ENCODE measurements at places on chromosomes 16 and 17.

GRCh38 chr17:1709971-1710806 lies at the start of gene TLCD2:
Gene TLCD2 (minus strand): TSS chr17:1710377. CDS start chr17:1710242, 135 bp downstream.
- DNase-seq, result no peak

GRCh38 chr16:73601911-73602310 lies 554.0 kb upstream of the ZFHX3 start:
- DNase-seq, result no peak

GRCh38 chr17:48595278-48595999 lies 1.9 kb upstream of the HOXB5 start:
- DNase-seq, result no peak

DNA sequence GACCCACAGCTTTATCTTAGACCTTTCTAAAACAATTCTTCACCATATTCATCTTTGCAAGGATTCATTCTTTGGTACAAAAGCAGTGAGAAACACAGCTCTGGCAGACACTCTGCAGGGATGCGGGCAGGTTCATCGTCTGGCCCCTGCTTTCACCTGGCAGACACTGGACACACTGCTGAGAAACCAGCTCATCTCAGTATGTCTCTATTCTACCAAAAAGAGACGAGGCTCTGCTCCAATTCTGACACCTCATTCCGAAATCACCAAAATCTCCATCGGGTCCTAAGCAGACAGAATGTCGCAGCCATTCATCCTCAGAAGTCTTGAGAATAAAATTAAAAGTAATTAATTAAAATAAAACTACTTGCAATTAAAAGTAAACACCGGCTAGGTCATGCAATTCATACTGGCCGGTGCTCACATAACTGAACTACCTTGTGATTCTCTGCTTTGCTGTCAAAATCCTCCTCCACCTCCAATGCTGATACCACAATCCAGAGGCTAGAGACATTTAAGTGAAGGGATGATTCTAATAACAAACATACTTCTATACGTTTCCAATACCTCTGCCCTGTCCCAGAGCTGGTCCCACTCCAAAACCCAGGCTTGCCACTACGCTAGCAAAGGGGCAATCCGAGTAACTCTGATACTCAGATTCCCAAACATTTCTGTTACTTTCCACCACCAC lies 1.3 kb downstream of the RNF157 start:
- DNase-seq, result no peak

GRCh38 chr17:77417575-77417974 lies 276.8 kb downstream of the SEC14L1 start:
- peak; percentile 65 for DNase-seq
